ENCODE measurements at places on chromosomes 11 and 22. TPM values are rescaled to one million over a fixed set of nuclear protein-coding genes. Genes with fewer than 3 reads are reported as not detected.

NCAM1 gene
- 0.90 TPM for total RNA-seq

DNA sequence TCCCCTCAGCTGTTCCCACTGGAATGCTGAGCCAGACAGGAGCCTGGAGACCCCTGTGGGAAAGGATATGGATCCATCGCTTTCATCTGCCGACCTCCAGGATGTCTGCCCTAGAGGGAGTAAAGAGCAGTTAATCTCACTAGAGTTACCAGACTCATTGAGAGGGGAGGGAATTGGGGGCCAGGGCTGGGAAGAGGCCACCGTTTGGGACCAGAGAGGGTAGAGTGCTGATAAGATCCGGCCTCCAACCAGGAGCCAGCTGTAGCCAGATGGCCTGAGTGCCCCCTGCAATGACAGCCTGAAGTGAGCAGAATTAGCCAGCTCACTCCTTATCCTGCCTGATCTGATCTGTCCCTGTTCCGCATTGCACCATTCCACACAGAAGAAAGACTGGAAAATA is 3.7 kb upstream of the APLNR start:
- no peak for DNase-seq
- H3K27ac ChIP-seq = no peak overlapping the region
- no peak overlapping the region for H3K4me3 ChIP-seq
- peaks cover 37% of the 10 kb centered on the region for H3K27me3 ChIP-seq
- peaks cover 9% of the 10 kb centered on the region for H3K4me1 ChIP-seq

NPAS4 gene
- not detected for total RNA-seq

DNA sequence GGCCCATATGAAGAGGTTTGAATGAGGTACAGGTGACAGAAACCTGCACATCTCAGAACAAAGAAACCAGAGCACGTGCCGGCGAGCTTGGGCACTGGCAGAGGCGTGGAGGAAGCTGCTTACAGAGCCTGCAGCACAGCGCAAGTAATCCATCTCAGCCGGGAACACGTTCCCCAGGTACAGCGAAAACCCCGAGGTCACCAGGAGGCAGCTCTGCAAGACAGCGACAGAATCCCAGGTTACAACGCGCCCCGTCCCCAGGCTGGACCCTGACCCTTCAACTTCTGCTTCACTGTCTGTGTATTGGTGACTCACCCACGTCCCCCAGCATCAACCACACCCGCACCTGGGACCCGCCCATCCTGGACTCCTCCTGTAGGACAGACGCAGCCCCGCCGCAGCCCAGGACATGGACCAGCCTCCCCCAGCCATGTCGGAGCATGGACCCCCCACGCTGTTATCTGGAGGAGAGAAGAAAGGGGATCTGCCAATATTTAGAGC is 2.2 kb downstream of the MLC1 start:
- H3K36me3 ChIP-seq = no peaks in the 10 kb centered on the region
- H3K27me3 ChIP-seq = peaks cover 49% of the 10 kb centered on the region
- H3K27ac ChIP-seq = no peak overlapping the region
- no peaks in the 10 kb centered on the region for H3K4me1 ChIP-seq
- no peak overlapping the region for H3K4me3 ChIP-seq
- no peak for DNase-seq

DNA sequence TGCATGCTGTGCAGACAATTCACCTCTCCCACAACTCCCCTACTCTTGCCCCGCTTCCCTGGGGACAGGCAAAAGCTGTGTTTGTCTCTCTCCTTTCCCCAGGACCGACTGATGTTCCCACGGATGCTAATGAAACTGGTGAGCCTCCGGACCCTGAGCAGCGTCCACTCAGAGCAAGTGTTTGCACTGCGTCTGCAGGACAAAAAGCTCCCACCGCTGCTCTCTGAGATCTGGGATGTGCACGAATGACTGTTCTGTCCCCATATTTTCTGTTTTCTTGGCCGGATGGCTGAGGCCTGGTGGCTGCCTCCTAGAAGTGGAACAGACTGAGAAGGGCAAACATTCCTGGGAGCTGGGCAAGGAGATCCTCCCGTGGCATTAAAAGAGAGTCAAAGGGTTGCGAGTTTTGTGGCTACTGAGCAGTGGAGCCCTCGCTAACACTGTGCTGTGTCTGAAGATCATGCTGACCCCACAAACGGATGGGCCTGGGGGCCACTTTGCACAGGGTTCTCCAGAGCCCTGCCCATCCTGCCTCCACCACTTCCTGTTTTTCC is 1.4 kb upstream of the MADD start:
- H3K4me3 ChIP-seq = peak overlapping the region; percentile 76
- peak overlapping the region; percentile 91 for H3K27ac ChIP-seq
- H3K27me3 ChIP-seq = no peaks in the 10 kb centered on the region
- no peaks in the 10 kb centered on the region for H3K36me3 ChIP-seq
- peaks cover 27% of the 10 kb centered on the region for H3K4me1 ChIP-seq

APOA4 gene
- not detected for total RNA-seq

GAS2 gene
- total RNA-seq = 2.4 TPM

CDC45 gene
- total RNA-seq = 1.2 TPM

- no peak overlapping the region for H3K4me3 ChIP-seq
- no peaks in the 10 kb centered on the region for H3K36me3 ChIP-seq
- no peak for DNase-seq
- no peaks in the 10 kb centered on the region for H3K4me1 ChIP-seq
- no peaks in the 10 kb centered on the region for H3K27me3 ChIP-seq
These were observed 230.1 kb upstream of the DDI1 start for GRCh38 chr11:103806130-103806895.
